ENCODE measurements at places on chromosomes 12 and 14.

DNA sequence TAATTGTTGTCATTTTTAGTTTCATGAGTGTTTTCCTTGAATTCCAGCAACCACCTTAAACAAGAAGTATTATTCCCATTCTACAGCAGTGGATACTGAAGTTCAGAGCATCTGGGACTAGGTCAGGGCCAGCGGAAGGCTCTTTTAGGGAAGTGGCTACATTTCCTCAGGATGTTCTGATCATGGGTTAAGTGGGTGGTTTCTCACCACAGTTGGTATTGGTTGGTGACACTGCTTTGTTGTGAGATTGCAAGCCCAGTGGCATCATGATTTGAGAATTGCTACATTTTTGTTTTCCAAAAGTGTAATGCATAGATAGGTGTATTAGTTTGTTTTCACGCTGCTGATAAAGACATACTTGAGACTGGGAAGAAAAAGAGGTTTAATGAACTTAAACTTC lies 47.1 kb downstream of the SYNE2 start:
- peaks cover 37% of the 10 kb centered on the region for H3K4me1 ChIP-seq
- DNase-seq = no peak
- no peaks in the 10 kb centered on the region for H3K27me3 ChIP-seq
- H3K36me3 ChIP-seq = peaks cover 11% of the 10 kb centered on the region
- no peak overlapping the region for H3K4me3 ChIP-seq
- H3K27ac ChIP-seq = peak overlapping the region; percentile 41

DNA sequence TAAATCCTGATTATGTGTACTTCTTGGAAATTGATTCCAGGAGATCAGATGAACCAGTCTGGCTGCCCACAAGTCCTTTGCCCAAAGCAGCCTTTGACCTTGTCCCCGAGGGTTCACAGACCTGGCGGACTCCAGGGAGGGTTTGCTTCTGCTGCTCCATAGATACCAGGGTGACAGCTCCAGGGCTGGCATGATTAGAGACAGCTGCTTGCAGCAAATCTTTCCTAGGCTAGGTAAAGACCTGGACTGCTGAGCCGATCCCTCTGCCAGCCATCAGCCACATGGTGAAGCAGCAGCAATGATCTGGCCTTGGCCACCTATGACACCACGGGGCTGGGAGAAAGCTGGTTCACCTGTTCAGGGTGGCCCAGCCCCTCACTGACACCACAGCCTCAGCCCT lies 10.1 kb upstream of the TBX5 start:
- no peaks in the 10 kb centered on the region for H3K36me3 ChIP-seq
- peaks cover 96% of the 10 kb centered on the region for H3K27me3 ChIP-seq
- no peaks in the 10 kb centered on the region for H3K4me1 ChIP-seq
- H3K27ac ChIP-seq = no peak overlapping the region

- H3K4me1 ChIP-seq = peaks cover 11% of the 10 kb centered on the region
- no peak for DNase-seq
- H3K27me3 ChIP-seq = peaks cover 6% of the 10 kb centered on the region
- H3K36me3 ChIP-seq = peaks cover 8% of the 10 kb centered on the region
- H3K27ac ChIP-seq = no peak overlapping the region
Measured at GRCh38 chr14:66036547-66036946, 449.6 kb upstream of the CCDC196 start.

DNA sequence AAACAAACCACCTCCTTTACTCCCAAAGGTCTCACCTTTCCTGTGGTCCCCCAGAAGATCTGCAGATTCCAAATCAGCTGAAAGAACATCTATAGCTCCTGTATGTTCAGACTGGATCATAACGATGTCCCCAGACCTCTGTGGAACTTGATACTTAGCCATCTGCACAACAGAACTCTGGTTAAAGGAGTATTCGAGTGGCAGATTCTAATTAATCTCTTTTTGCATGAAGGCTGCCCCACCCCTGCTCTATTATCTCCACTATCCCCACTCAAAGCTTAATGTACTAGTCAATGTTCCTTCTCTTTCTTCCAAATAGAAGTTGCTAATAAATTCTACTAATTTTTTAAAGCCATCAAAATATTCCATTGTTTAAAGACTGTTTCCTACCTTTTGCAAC lies 22.8 kb downstream of the GSTZ1 start:
- DNase-seq = no peak
- no peak overlapping the region for H3K27ac ChIP-seq
- no peaks in the 10 kb centered on the region for H3K27me3 ChIP-seq

- H3K27ac ChIP-seq = no peak overlapping the region
- peaks cover 7% of the 10 kb centered on the region for H3K4me1 ChIP-seq
- no peaks in the 10 kb centered on the region for H3K36me3 ChIP-seq
Measured at GRCh38 chr14:33842299-33842698, 108.6 kb downstream of the EGLN3 start.

DNA sequence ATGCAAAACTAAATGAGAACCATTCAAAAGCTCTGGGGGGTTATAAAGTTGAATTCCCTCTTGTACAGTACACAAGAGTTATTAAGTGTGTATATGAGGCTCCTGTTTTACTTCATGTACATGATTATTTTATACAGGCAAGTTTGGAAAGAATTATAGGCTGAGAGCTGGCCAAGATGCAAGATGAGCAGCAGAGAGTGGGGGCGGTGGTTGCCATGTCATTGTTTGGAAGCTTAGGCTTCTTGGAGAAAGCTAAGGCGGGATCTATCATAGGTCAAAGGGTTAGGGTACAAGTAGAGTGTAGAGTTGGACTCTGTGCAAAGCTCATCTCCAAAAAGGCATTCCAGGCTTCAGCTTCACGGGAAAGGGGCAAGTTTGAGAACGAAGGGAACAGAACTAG lies 297.1 kb upstream of the TBX3 start:
- no peaks in the 10 kb centered on the region for H3K27me3 ChIP-seq
- H3K4me1 ChIP-seq = peaks cover 18% of the 10 kb centered on the region
- H3K4me3 ChIP-seq = no peak overlapping the region

GRCh38 chr14:41986700-41987099 lies 380.0 kb downstream of the LRFN5 start:
- H3K27me3 ChIP-seq = no peaks in the 10 kb centered on the region
- no peak overlapping the region for H3K4me3 ChIP-seq
- H3K36me3 ChIP-seq = no peaks in the 10 kb centered on the region
- H3K4me1 ChIP-seq = peaks cover 6% of the 10 kb centered on the region

GRCh38 chr12:57952766-57953165 lies 11.4 kb downstream of the ATP23 start:
- no peak for DNase-seq
- H3K4me3 ChIP-seq = no peak overlapping the region
- H3K27me3 ChIP-seq = no peaks in the 10 kb centered on the region
- no peaks in the 10 kb centered on the region for H3K4me1 ChIP-seq
- H3K36me3 ChIP-seq = peaks cover 31% of the 10 kb centered on the region

GRCh38 chr14:65959563-65960024 lies 526.6 kb upstream of the CCDC196 start:
- peaks cover 20% of the 10 kb centered on the region for H3K4me1 ChIP-seq
- no peak for DNase-seq
- H3K36me3 ChIP-seq = no peaks in the 10 kb centered on the region
- H3K27ac ChIP-seq = no peak overlapping the region
- H3K27me3 ChIP-seq = peaks cover 3% of the 10 kb centered on the region
- no peak overlapping the region for H3K4me3 ChIP-seq

Measured in mesothelial cell of epicardium (in vitro differentiated cells).